Activated CD4-positive, alpha-beta T cell treated with anti-CD3 and anti-CD28 coated beads, Interleukin-2, amount 50 U/mL, for 24 hours (primary cell): ENCODE measurements at places on chromosomes 4 and X.
A peak's percentile ranks its signal among the peaks of the same experiment; 100 is the strongest.

DNA sequence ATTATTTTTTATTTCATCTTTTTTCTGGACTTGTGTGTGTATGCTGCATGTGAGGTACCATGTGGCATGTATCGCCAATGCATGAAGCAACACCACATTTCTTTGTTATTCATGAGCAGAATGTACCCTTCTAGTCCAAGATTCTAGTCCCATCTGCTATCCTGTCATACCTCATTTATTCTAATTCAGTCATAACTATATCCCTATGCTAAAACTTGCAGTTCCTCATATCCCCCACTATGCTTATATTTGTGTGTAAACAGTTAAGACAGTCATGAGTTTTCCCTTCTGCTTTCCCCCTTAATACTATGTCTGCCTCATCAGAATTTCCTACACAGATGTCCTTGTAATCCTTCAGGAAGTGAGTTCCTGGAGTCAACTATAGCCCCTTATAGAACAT is 19.7 kb downstream of the OCRL start:
- DNase-seq: no peak

DNA sequence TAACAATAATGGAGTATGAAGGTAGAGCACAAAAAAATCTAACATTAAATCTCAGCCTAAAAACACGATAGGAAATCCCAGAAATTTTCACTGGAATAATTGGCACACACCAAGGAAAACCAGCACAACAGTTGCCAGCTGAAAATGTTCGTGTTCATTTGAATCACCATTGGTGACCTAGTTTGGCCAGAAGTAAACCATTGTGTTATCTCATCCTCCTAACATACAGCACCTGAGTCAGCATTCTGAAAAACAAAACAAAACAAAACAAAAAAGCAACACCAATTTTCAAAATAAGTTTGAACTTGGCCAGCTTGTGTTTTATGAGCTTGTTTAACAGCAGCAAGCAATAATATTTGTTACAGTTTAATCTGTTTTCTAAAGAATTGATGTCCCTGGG is 41.1 kb downstream of the UCHL1 start:
- DNase-seq: no peak

DNA sequence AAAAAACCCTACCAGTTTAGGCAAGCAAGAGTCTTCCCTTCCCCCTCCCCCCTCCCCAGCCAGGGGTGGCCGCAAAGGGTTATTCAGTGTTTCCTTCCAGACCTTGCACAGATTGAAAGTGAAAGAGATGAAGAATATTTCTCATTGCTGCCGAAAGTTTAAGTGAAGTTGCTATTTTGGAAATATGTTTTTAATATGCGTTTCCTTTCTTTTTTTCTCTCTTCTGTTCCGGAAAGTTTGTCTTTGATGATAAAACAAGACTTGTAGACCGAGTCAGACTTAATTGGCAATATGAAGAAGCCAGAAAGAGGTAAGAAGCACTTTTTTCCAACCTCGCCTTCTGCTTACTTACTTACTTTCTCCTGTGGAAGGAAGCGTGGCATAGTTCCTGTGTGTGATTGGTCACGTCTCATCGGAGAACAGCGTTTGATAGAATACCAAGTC is 58.5 kb upstream of the CLCN4 start:
- DNase-seq: peak; percentile 54

DNA sequence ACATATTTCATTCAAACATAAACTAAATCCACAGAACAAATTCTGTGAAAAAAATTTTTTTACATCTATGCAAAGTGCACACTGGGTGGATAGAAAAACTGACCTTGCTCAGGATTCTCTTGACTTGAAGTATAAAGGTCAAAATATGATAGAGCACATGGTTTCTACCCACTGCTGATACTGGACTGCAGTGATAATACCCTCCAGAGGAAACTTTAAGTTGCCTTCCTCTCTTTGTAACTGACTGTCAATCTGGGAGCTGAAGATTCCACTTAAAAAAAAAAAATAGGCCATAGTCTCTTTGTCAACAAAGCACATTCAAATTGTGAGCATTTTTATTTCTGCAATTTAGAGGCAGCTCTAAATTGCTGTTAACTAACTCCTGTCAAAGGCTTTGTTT is 3.2 kb upstream of the AMMECR1 start:
- DNase-seq: no peak

- DNase-seq: no peak
Measured at GRCh38 chr4:13169731-13170525, 314.2 kb downstream of the RAB28 start.

DNA sequence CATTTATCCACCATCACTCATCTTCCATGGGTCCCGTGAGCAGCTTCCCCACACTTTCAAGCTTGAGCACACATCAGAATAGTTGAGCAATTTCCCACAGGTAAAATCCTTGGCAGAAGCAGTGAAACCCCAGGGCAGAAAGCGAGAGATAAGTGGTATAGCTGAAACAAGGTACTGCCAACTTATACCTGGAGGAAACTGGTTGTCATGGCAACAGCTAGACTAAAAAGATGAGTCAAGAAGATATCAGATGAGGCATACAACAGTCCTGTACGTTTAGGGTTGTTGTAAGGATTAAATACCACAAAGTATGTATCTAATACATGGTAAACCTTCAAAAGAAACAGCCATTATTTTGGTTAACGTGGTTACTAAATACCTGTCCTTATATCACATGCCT is 66.9 kb upstream of the PHOX2B start:
- DNase-seq: no peak

DNA sequence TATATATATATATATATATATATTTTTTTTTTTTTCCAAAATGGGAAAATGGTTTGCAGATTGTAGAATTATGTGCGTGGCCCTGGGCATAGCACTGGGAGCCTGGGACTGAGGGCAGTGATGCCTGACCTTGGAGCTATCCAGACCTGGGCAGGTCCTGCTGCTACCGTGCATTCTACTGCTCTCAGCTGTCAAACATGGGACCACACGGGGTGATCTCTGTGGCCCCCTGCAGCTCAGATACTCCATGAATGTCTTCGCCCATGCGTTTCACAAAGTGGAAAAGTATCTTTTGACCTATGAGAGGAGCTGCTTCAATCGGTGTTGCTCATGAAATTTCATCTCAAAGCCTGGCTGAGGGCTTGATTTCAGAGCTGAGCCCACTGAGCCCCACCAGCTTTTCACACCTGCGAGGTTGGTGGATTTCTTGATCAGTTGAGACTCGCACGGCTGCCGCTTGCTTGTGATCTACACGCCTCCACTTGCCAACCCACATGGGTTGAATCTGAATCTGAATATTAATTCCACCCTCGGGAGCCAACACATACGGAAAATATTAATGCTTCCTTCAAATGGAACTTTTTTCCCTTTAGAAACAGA is 35.7 kb downstream of the ING2 start:
- no peak for DNase-seq

- no peak for DNase-seq
Measured at GRCh38 chrX:19440713-19441112, 74.6 kb downstream of the MAP3K15 start.

DNA sequence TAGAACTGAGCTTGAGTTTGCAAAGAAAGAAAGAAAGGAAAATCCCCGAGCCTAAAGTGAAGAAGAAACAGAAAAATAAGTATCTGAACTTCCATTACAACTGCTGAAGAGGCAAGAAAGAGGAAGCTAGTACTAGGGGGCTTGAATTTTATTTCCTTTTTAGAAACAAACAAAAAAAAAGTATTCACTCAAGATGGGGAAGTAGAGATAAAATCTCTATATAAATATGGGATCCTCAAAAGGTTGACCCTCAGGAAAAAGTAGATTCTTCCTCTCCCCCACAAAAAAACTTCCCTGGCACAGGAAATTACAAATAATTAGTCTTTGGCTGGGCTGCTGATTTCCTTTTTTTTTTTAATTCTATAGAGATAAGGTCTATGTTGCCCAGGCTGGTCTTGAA is 16.0 kb downstream of the LRBA start:
- no peak for DNase-seq

DNA sequence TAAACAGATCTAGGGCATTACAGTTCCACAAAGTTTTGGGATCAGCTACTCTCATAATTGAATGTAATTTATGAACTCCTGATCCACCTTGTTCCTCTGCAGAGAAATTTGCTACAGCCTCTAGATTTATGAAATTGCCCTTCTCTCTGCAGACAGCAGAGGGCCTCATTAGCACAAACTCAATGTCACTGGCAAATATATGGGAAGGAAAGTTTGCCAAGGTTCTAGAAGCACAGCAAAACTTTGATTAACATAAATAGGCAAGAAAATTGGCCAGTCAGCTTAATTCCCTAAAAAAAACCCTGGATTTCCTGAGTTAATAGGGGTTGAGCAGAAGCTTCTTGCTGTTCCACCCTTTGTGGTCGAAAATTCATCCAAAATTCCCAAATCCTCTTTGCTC is 31.5 kb downstream of the PRPS1 start:
- no peak for DNase-seq

GRCh38 chr4:28690890-28691289 is 1830.2 kb downstream of the STIM2 start:
- no peak for DNase-seq

- DNase-seq: no peak
Measured at GRCh38 chr4:25969374-25970155, 55.5 kb downstream of the SMIM20 start.

GRCh38 chrX:16853537-16853936 is 16.6 kb downstream of the RBBP7 start:
- DNase-seq: no peak

GRCh38 chrX:14922437-14922836 is 49.2 kb downstream of the MOSPD2 start:
- DNase-seq: no peak

DNA sequence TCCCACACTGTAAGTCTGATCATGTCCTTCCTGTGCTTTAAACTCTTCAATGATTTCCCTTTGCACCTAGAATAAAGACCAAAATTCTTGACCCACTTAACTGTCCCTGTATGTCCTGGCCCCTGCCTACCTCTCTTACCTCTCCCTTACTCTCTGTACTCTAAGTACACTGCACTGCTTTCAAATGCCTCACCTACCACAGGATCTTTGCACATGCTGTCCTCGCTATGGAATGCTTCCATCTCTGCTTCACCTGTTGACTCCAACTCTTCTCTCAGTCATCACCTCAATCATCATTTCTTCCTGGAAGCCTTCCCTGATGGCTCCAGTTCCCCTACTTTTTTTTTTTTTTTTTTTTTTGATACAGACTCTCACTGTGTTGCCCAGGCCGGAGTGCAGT is 29.0 kb upstream of the SEPTIN6 start:
- DNase-seq: no peak

GRCh38 chrX:44918722-44919121 is 45.7 kb downstream of the KDM6A start:
- no peak for DNase-seq

- no peak for DNase-seq
Measured at GRCh38 chr4:143215873-143216272, 31.2 kb downstream of the USP38 start.

GRCh38 chrX:48598614-48599013 is 1.3 kb downstream of the WDR13 start:
- DNase-seq: no peak

DNA sequence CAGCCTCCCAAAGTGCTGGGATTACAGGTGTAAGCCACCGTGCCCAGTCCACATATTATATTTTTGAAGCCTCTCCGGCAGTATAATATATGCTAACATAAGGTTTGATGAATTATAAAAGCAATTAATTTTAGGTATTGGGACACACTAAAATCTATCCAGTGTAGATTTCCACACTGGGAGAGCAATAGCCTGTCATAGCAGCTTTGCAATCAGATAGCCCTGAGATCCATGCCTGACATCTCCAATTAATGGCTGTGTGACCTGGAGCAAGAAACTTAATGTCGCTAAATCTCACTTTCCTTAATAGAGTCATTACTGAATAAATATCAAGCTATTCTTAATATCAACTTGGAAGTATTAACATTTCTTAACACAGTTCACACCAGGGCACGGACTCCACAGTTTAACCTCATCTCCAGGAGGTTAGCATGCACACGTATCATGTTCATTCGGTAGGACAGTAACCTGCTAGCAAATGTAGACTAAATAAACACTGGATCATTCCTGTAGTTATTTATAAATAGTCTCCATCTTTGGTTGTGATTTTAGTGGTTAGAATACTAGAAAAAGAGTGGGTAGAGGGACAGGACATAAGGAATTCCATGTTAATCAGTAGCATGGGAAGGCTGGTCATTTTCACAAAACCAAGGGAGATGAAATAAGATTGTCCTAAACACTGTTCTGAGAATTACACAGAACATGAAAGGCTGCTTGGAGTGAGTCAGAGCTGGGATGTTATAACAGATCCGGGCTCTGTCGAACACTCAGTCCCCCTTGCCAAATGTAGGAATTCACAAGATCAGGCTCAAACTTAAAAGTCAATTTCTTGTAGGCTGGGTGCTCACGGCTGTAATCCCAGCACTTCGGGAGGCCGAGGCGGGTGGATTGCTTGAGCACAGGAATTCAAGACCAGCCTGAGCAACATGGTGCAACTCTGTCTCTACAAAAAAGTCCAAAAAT is 254.7 kb downstream of the PALLD start:
- DNase-seq: no peak

- DNase-seq: no peak
Measured at GRCh38 chr4:40736910-40737309, 12.8 kb upstream of the NSUN7 start.

DNA sequence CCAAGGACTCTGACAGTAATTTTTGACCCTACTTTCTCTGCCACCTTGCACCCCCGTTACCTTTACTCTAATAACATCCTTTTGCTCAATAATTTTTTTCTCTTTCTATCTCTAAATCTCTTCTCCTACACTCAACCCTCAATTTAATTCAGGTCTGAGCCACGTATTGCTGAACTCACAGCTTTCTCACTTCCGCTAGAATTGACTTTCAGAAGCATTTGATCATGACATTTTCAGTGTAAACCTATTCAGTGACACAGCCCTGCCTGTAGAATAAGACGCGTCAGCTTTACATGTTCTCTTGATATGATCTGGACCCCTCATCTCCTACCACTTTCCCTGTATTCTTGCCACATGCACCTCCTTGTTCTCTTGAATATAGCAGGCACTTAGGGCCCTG is 439.5 kb upstream of the MAGEB2 start:
- DNase-seq: no peak

GRCh38 chr4:4659871-4660651 is 118.2 kb upstream of the STX18 start:
- no peak for DNase-seq

GRCh38 chr4:94621491-94622080 is 136.2 kb upstream of the BMPR1B start:
- peak; percentile 22 for DNase-seq

- no peak for DNase-seq
Measured at GRCh38 chrX:48714573-48714972, 18.0 kb downstream of the SUV39H1 start.

DNA sequence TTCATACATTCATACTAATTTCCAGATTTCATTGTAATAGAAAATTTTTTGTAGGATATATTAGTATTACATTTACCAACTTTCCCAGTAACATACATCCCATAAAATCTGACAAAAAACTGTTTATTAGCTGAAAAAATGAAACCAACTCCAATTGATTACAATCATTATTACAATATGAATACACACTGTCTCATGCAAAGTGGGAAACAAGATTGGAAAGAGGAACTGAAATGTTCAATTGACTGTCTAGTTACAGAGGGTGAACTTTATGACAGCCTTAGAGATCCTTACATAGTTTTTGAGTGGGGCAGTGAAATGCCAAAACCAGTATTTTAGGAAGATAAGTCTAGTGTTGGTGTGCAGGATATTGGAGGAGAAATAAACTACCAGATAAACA is 2.3 kb upstream of the AMBN start:
- DNase-seq: no peak

- no peak for DNase-seq
Measured at GRCh38 chrX:68234171-68234910, 199.0 kb downstream of the OPHN1 start.

- no peak for DNase-seq
Measured at GRCh38 chrX:122943918-122944317, 240.2 kb upstream of the GRIA3 start.
